ENCODE measurements at places on chromosomes 12 and 14. TPM values are rescaled to one million over a fixed set of nuclear protein-coding genes. Genes with fewer than 3 reads are reported as not detected.

The FGD6 gene
- total RNA-seq = 18.1 TPM

The KRT72 gene
- not detected for total RNA-seq

- DNase-seq = no peak
Measured at GRCh38 chr12:109110988-109111495, 5.3 kb upstream of the ACACB start.

DNA sequence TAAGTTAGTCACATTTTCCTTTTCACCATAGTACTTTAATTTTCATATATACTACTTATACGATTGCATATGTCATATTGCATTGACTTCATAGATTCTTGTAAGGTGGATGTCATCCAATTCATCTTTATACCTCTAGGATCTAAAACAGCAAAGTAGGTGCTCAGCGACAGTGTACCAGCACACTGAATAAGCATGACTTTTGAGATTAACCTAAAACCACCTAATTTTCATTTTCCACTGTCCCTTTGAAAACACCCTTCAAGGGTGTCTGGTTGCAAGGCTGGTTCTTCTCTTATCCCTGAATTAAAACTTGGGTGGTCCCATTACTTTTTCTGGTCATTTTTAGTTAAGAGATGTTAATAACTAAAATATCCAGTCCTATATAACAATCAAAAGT, 4.4 kb downstream of the GPR19 start:
- no peak for DNase-seq

DNA sequence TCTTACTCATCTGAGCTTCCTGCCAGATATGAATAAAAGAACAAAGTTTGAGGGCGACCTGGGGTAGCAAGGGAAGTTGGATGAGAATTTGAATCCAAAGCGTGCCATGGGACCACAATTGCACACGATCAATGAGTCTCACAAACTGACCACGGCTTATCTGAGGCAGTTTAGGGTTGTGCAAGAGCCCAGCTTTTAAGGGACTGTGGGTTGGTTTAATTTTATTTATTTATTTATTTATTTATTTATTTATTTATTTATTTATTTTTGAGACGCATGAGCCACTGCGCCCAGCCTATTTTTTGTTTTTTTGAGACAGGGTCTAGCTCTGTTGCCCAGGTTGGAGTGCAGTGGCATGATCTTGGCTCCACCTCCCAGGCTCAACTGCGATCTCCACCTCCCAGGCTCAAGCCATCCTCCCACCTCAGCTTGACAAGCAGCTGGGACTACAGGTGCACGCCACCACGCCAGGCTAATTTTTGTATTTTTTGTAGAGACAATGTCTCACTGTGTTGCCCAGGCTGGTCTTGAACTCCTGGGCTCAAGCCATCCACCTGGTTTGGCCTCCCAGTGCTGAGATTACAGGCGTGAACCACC, 1.1 kb downstream of the AMDHD1 start:
- DNase-seq = no peak

The GPR162 gene
- 2.4 TPM for total RNA-seq

GRCh38 chr12:29709054-29709453, 74.7 kb downstream of the TMTC1 start:
- DNase-seq = no peak

GRCh38 chr14:105328678-105329390, 14.3 kb downstream of the PACS2 start:
- DNase-seq = no peak

DNA sequence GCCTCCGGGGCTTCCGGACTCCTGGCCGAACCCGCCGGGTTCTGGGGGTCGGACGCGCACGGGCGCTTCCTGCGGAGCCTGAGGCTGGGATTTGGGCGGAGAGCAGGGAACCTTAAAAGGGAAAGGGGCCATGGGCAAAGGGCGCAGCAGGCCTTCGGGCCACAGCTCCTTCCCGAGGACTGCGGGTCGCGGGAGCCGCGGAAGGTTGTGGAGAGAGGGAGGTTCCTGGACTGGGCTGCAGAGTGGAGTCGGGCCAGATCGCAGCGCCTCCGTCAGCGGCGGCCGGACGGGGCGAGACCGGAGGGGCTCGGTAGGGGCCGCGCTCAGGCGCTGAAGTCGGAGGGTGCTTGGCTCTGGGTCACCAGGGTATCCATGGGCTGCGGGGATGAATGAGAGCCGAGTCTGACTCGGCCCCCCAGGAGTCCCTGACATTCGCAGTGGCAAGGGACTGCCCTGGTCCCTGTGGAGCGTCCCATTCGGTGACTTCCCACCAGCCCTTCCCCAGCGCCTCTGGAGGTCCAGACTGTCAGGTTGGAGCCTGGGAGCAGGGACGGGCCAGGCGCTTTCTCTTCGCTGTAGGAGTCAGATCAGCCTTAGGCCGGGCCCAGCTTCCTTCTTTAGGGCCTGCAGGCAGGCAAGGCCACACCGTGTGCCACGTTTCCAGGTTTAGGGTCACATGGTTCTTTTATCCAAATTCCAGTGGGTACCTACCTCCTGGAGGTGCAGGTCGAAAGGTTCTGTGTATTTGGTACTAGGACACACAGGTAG, 938 bp upstream of the SLC25A29 start:
- DNase-seq = no peak

DNA sequence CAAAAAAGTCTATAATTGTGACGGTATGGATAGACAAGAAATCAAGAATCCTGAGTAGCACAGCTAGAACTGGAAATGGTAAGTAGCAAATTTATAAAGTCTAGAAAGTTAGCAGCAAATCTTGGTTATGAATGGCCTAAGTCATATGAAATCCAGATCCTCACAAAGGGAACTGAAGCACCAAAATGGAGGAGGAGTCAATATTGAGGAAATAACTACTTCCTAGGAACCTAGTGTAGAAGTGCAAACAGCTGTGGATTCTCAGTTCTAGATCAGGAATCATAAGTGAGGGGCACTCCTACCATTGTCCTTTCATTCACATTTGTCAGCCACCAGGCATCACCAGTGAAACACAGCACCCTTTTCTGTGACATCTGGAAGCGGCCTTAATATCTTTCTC, 202.2 kb upstream of the DCN start:
- no peak for DNase-seq

DNA sequence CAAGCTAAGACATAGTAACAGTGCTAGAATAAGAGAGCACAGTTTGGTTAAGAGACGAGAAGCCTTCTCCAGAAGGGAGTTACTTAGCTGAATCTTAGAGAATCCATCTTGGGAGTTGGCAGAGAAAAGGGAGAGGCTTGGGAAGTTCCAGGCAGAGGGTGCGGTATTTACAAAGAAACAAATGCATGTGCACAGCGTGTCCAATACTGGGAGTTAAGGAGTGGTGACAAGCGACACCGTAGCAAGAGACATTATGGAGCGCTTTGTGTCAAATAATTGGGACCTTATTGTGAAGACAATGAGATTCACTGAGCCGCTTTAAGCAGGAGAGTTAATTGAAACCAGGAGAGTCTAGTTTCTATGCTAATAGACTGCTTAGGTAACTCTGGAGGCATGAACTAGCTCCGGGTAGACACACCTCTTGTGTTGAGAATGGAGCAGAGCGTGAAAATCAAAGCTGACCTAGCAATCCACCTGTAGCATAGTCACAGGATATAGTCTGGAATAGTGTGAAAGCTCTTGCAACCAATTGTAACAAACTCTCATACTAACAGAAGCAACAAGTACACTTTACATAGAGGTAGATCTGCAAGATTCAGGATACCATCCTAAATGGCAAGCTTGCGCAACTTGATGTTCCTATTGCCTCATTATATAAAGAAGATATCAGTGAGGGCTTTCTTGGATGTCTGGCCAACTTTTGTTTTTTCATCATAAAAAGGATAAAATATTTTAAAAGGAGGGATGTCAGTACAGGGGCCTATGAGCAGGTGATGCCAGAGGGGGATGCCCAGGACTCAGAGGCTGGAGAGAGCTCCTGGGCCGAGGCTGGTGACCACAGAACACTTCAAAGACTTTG, 5.3 kb downstream of the ALDH1L2 start:
- no peak for DNase-seq

- no peak for DNase-seq
Measured at GRCh38 chr12:120833849-120834248, 70.3 kb downstream of the SPPL3 start.

The PIWIL1 gene
- not detected for total RNA-seq

DNA sequence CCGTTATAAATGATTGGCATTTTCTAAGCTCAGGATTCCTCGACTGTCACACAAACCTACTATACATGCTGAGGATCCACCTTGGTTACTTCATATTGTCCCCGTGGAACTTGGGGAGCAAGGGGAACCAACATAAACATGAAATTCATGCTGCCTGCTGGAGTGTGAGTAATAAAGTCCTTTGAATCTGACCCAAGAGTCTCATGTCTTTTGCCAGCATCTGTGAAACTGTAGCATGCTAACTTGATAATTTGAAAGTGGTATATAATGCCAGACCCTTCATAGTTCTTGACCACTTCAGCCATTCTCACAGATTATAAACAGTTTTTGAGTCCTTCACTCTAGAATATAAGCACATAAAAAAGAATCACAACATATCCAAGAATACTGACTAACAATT, 17.1 kb downstream of the SLC35F4 start:
- no peak for DNase-seq
